ENCODE measurements at places on chromosomes 11 and 22.

GRCh38 chr11:102435688-102436087, 16.9 kb downstream of the TMEM123 start:
- no peak for DNase-seq

- no peak for DNase-seq
Measured at GRCh38 chr22:17347724-17348123, 21.5 kb upstream of the CECR2 start.

GRCh38 chr11:2951231-2952110, 22.3 kb upstream of the PHLDA2 start:
- no peak for DNase-seq

GRCh38 chr22:41481131-41481830, 12.4 kb downstream of the ACO2 start:
- no peak for DNase-seq

- no peak for DNase-seq
Measured at GRCh38 chr11:63747011-63747410, 21.6 kb downstream of the ZFTA start.
